ENCODE measurements at places on chromosomes 6 and 20. TPM values are rescaled to one million over a fixed set of nuclear protein-coding genes. Genes with fewer than 3 reads are reported as not detected.

DNA sequence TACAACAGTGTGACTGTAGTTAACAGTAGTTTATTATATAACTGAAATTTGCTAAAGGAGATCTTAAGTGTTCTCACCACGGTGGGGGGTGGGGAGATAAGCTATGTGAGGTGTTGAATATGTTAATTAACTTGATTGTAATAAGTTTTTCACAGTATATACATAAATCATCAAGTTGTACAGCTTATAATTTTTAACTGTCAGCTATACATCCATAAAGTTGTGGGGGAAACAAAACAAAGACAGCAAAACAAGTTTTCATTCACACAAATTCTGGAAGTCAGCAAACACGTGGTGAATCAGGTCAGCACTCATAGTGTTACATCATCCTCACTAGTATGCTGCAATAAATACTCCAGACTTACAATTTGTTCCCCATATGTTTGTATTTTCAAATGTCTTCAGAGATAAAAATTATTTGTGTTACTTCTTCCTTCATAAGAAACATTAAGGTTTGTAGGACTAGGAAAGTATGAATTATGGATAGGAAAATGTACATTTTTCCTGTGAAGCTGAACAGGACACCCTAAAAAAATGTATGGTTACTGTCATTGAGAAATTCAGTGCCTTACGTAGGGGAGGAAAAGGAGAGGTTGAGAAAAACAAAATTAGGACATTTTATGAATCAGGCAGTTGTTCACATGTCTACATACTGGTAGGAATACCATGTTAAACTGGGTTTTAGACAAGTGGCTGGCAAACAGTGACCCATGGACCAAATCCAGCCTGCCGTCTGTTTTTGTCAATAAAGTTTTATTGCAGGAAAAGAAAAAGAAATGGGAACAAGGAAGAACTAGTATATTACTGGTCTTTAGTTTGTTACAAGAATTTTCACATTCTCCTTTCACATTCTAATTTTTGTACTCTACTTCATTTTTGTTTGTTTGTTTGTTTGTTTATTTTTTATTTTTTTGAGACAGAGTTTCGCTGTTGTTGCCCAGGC, 6.0 kb downstream of the SUMO4 start:
- DNase-seq, result no peak

DNA sequence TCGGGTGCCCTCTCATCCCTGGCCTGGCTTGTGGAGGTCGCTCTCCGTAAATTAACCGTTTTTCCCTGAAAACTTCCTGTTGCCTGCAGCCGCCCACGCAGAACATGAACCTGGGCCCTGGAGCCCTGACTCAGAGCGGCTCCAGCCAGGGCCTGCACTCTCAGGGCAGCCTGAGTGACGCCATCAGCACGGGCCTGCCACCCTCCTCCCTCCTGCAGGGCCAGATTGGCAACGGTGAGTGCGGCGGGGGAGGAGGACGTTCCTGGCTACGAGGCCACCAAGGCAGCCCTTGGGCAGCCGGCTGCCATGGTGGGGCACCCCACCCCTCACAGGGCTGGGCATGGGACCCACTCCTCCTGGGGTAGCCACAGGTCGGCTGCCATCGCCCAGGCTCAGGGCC, 17.8 kb downstream of the SS18L1 start:
- no peak for DNase-seq

- no peak for DNase-seq
Observed at GRCh38 chr6:157853902-157854502, 31.0 kb downstream of the SNX9 start.

DNA sequence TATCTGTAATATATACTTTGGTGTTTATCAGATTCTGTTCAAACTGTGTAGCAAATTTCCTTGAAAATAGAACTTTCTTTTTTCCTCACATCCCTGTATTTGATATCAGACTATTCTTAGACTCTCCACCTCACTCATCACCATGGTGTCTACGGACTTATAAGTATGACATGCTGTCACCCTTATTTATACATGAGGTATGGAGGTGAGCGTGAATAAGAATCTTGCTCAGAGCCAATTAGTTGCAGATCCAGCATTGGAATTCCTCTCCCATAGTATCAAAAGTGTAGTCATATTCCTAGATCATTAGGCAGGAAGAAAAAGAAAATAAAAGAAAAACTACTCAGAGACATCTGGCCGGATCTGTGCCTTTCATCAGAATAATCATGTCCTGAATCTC, 43.0 kb downstream of the TPD52L1 start:
- no peak for DNase-seq

DNA sequence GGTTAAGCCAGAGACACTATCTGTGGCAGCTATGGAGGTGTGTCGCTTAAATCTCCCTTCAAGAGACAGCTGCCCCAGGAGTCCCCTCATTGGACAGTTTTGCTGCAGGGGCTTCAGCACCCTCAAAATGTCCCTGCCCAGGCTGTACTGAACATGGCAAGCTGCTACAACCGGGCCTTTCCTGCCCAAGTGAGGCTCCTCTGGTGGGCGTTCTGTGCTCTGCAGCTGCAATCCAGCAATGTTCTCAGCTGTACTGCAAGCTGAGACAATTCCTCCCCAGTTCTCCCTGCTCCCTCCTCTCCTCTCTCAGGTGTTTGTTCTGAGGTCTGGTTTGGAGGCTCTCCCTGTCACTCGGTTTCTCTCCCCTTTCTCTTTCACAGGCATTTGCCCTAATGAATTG, 190.8 kb upstream of the LAMP5 start:
- DNase-seq, result no peak

- DNase-seq, result no peak
Observed at GRCh38 chr20:62323146-62323979, 20.6 kb downstream of the ADRM1 start.

CST4 gene
- not detected for total RNA-seq

ELOVL2 gene
- not detected for total RNA-seq
